Activated effector memory CD4-positive, alpha-beta T cell treated with Interleukin-2 at 50 U/mL for 16 hours (primary cell): ENCODE measurements at places on chromosomes 16 and 17.

GRCh38 chr17:81457401-81457800 lies 55.2 kb downstream of the ACTG1 start:
- DNase-seq, result no peak

- DNase-seq, result peak; percentile 16
Measured at GRCh38 chr17:10327640-10328039, 45.2 kb downstream of the MYH13 start.

DNA sequence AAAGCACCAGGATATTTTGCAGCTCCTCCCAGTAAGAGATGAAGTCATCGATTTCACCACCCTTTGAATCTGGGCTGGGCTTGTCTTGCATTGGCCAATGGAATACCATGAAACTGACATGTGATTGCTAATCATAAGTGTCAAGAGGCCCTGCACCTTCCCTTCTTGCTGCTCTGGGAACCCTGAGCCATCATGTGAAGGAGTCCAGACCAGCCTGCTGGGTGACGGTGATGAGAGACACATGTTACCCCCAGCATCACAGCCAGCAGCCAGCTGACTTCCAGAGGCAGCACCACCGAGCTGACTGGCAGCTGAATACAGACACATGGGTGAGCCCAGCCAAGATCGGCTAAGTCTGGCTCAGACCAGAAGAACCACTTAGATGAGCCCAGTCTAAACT lies 43.6 kb upstream of the CACNG4 start:
- no peak for DNase-seq

GRCh38 chr17:18851201-18851600 lies 6.7 kb upstream of the PRPSAP2 start:
- no peak for DNase-seq

DNA sequence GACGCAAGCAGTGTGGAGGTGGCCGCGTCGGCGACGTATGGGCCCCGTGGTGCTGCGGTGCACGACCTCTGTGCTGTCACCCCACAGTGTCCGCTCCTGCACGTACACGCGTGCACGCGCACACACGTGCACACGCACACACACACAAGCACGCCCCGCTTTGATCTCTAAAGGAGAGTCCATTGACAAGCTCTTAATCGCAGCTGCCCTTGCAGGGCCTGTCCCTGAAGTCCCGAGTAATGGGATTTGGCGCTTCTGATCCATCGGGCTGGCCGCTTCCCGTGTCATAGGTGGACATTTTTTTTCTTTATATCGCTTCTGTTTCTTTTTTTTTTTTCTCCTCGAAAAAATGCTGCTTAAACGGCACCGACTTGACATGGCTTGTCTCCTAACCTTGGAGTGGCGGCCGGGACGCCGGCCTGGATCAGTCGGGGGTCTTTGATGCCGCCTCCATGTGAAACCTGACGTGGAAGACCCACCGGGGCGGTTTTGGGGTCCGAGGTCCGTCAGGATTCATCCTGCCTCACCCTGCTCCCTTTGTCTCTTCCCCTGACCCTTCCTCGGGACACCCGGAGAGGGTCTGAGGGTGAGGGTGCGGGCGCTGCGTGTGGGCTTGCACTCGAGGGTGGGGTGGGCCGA lies 8.3 kb upstream of the AXIN1 start:
- DNase-seq, result no peak

DNA sequence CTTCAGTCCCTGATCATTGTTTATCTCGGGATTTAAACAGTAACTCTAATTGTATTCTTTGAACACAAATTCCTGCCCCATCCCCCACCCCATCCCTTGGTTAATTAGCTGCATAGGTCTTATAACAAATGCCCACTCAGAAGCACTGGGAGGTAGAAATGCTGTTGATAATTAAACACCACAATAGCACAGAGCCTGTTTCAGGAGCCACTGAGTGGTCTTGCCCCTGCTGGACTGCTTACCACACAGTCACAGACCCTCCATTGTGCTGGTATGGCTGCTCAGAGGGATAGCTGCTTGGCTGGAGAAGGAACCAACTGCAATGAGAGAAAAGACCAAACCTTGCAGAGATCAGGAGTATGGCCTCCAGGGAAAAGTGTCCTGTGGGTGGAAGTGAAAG lies 214.1 kb downstream of the ANKFN1 start:
- no peak for DNase-seq

DNA sequence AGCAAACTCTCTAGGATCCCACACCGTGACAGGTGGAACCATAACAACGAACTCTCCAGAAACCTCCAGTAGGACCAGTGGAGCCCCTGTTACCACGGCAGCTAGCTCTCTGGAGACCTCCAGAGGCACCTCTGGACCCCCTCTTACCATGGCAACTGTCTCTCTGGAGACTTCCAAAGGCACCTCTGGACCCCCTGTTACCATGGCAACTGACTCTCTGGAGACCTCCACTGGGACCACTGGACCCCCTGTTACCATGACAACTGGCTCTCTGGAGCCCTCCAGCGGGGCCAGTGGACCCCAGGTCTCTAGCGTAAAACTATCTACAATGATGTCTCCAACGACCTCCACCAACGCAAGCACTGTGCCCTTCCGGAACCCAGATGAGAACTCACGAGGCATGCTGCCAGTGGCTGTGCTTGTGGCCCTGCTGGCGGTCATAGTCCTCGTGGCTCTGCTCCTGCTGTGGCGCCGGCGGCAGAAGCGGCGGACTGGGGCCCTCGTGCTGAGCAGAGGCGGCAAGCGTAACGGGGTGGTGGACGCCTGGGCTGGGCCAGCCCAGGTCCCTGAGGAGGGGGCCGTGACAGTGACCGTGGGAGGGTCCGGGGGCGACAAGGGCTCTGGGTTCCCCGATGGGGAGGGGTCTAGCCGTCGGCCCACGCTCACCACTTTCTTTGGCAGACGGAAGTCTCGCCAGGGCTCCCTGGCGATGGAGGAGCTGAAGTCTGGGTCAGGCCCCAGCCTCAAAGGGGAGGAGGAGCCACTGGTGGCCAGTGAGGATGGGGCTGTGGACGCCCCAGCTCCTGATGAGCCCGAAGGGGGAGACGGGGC lies 1.3 kb downstream of the SPN start:
- DNase-seq, result no peak

DNA sequence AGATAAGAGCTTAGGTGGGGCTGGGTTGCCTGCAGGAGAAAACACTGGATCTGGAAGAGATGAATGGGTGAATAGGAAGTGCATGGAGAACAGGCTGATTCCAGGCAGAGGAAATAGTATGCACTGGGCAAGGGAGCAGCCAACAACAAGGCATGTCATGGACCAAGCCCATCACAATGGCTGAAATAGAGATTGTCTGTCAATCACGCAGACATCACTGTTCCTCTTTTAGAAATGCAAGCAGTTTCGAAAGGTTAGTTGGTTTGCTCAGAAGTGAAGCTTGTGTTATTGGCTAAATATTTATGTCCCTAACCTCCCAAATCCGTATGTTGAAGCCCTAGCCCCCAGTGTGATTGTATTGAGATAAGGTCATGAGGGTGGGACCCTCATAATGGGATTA lies 621.7 kb upstream of the CDH11 start:
- DNase-seq, result no peak

GRCh38 chr16:87436225-87437172 lies 44.4 kb downstream of the MAP1LC3B start:
- no peak for DNase-seq

- no peak for DNase-seq
Measured at GRCh38 chr16:56469748-56470147, 18.4 kb downstream of the OGFOD1 start.

GRCh38 chr16:50637716-50638602 lies 43.2 kb downstream of the SNX20 start:
- DNase-seq, result no peak

- DNase-seq, result peak; percentile 53
Measured at GRCh38 chr17:47946929-47947397, 5.6 kb downstream of the PNPO start.

DNA sequence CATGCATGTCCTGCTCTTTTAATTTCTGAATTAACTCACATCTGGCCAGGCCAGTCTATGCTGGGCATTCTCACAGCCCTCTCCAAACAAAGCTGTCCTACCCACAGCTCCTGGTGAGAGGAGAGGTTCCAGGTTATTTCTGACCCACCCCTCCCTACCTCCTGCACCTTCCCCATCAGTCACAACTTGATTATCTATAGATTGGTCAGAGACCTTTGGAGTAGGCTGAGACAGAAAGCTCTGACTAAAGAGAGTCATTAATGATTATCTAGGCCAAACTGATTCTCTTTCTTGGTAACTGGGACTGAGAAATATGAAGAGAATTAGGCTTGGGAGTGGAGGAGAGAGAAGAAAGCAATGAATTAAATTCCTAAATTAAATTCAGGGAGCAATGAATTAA lies 1.4 kb upstream of the KRT222 start:
- no peak for DNase-seq

GRCh38 chr17:47802341-47803022 lies 19.1 kb downstream of the OSBPL7 start:
- DNase-seq, result peak; percentile 36

GRCh38 chr17:49985310-49985990 lies 9.6 kb downstream of the DLX3 start:
- no peak for DNase-seq

- DNase-seq, result no peak
Measured at GRCh38 chr16:89143911-89144675, 27.5 kb upstream of the CDH15 start.

DNA sequence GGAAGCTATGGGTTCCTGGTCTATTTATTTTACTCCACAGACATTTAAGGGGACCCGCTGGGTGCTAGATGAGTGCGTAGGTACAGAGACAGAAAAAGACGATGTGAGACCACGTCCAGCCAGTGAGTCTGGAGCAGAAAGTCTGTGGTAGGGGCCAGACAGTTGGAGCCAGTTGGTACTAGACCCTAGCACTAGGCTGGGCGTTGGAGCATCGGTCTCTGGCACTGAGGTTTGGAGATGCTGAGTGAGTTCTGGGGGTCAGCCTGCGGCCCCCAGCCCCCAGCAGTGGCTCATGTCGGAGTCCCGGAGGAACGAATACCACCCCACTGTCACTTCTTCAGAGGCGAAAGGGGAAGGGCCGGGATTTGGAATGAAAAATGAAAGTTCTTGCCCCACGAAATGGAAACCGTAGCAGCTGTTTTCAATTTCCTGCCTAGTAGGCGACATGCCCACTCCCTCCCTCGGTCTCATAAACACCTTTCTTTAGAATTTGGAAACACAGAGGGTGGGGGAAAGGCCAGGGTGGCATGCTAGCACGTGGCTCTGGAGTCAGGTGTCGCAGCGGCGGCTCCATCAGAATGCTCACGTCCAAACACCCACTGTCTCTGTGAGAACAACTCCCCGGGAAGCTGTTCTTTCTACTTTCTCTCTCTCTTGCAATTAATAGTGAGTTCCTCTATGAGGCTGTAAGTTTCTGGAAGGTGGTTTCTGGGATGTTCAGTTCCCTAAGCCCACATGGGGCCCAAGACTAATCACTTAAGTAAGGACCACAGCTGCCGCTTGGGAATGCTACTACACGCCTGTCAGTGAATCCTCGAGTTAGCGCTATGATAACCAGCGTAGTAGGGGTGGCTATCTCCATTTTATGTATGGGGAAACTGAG lies 96.8 kb downstream of the IRF8 start:
- DNase-seq, result no peak

GRCh38 chr17:70317421-70317820 lies 148.1 kb downstream of the KCNJ2 start:
- DNase-seq, result no peak

DNA sequence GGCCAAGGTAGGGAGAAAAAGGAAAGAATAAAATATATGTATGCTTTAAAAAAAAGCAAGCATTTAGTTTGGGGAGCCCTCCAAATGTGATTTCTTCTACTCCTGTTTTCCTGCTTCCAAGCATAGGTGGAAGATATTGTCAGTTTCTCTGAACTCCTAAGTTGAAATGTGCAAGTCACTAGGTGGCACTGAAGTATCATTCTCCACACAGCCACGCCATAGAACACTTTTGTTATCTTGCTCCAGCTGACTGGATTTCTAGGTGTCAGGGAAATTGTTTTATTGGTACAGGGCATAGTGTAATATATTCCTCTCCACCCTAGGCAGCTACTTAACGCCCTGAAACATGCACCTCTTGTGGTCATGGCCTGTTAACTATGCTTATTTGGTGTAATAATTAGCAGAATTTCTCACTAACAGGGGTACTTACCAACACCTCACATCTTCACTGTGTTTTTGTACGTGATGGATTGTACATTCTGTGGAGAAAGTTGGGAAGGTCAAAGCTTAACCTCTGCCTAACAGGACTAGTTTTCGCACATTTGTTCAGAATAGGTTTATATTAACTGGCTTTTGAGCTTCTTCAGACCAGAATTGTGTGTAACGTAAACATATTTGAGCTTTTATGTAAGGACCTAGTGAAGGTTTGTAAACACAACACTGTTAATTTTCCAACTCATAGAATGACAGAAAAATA lies 69.3 kb downstream of the FTO start:
- no peak for DNase-seq

- no peak for DNase-seq
Measured at GRCh38 chr17:33642002-33642401, 348.9 kb upstream of the ASIC2 start.

GRCh38 chr16:68406458-68407152 lies 41.7 kb downstream of the SMPD3 start:
- DNase-seq, result no peak

GRCh38 chr17:34851961-34852540 lies 109.2 kb downstream of the CCT6B start:
- DNase-seq, result no peak

DNA sequence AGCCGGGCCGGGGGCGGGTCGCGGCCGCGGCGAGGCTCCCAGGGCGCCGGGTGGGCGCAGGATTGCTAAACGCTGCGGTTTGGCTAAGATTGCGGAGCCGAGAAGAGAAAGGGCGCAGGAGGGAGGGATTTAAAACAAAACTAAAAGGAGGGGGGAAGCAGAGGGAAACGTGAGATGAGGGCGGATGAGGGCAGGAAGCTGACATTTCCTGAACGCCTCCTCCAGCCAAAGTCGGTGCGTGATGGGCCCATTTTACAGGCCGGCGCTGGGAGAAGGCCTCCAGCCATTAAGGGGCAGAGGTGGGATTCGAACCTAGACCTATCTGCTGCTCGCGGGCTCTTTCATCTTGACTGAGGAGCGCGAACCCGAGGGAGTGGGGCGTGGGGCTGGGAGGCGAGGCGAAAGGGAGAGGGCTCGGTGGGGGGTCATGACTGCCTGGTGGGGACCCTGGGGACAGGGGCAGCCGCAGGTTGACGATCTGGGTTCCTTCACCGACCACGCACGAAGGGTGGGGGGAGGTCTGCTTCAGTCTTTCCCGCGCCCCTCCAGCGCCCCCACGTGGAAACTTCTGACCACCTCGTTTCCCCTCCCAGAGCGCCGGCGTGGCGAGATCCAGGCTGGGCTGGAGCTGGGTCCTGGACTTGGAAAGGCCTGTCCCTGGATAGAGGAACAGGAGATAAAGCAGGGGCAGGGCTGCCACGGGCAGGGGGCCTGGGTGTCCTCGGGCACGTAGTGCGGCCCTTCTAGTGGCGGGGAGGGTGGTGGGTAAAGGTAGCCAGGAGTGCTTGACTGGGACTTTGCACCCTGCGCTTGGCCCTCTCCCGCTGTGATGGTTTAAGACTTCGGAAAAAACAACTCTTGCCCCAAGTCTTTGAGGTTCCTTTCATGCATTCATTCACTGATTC lies 3.8 kb upstream of the TAC4 start:
- peak; percentile 48 for DNase-seq
